ENCODE measurements at places on chromosomes 2 and 18.
A peak's percentile ranks its signal among the peaks of the same experiment; 100 is the strongest.

DNA sequence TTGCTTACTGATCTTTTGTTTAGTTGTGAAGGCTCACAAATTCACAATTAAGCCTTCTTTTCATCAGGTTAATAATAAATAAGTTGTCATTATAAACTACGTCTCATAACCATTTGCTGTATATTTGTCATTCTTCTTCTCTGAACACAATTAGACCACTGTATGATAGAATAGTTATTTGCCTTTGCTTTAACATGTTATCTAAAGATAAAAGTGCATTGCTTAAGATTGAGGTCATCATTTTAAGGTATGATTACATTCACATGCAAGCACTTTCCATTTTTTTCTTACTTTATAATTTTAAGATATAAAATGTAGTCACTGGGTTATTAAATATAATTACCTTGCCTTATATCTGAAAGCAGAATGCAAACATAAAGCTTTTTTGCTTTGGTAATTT lies 80.1 kb upstream of the GLS start:
- DNase-seq, result no peak

GRCh38 chr2:199997296-199997695 lies 41.9 kb downstream of the MAIP1 start:
- DNase-seq, result no peak

DNA sequence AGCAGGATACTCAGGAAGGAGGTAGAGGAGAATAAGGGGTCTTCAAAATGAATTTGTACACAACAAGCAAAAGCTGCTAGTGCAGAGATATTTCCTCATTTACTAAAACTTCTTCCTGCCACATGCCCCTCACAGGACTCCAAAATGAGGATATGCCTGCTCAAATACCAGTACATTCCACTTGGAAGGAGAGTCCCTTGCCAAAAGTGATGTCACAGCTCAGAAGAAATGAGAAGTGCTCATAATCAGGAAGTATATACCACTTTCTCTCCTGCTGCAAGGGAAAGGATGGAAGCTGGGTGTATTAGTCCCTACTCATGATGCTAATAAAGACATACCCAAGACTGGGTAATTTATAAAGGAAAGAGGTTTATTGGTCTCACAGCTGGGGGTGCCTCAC lies 87.7 kb upstream of the FSHR start:
- DNase-seq, result no peak

DNA sequence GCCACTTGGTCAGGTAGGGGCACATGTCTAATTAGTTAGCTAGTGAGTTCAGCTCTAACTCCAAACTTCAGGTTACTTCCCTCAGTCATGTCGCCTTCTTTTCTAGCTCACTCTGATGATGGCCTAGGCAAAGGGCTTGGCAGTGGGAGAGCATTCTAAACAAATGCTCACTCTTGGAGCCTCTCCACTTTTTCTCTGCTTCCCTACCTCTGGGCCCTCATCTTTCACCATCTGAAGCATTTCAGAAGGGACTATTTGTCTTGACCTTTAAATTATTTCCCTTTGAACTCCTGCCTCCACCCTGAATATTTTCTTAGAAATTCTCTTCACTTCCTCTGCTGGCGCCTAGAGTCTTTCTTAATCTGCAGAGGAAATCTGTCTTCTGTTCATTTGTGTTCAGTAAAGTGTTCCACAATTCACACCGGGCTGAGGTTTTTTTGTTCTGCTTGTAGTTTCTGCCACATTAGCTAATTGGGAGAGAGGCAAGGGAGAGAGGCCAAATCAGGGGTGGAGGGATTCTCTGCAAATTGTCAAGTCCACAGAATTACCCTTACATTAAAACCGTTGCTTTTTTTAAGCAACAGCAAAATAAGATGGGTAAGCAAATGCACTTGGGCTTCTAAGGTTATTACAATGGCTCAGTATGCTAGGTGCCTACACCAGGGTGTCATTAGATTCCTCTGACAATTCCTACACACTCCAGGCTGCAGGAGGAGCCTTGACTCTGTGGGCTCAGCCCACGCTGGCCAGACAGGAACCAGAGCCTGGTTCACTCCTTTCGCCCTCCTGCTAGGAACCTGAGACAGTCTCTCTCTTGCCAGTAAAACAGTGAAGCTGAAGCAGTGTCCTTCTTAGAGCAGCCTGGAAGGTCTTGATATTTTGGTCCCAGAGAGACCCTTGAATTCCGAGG lies 5.5 kb downstream of the MSGN1 start:
- no peak for DNase-seq

- DNase-seq, result peak; percentile 45
Observed at GRCh38 chr2:159797543-159798375, at the start of gene CD302. Gene CD302, minus strand, starts transcription at chr2:159798208. Its CDS starts 10 bp downstream, at chr2:159798198.

DNA sequence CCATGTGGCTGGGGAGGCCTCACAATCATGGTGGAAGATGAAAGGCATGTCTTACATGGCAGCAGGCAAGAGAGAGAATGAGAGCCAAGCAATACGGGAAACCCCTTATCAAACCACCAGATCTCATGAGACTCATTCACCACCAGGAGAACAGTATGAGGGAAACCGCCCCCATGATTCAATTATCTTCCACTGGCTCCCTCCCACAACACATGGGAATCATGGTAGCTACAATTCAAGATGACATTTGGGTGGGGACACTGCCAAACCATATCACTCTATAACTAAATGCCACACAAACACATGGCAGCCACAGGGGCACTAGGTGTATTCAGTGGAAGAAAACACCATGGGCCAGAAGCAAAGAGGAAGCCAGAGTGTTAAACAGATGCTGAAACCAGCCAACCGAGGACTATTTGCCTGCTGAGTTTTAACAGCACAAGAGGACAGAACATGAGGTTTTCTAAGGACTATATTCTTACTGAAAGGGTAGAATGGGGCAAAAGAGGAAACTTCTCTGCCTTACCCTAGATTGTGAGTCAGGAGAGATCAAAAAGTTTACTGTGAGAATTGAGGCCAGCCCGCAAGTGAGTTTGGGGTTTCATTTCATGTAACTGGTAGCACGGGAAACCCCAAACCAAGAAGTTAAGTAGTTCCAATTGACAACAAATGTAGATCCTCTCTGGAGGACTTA lies 49.2 kb downstream of the SIGLEC15 start:
- DNase-seq, result peak; percentile 57

- DNase-seq, result no peak
Observed at GRCh38 chr2:237509151-237509550, 22.1 kb downstream of the MLPH start.

DNA sequence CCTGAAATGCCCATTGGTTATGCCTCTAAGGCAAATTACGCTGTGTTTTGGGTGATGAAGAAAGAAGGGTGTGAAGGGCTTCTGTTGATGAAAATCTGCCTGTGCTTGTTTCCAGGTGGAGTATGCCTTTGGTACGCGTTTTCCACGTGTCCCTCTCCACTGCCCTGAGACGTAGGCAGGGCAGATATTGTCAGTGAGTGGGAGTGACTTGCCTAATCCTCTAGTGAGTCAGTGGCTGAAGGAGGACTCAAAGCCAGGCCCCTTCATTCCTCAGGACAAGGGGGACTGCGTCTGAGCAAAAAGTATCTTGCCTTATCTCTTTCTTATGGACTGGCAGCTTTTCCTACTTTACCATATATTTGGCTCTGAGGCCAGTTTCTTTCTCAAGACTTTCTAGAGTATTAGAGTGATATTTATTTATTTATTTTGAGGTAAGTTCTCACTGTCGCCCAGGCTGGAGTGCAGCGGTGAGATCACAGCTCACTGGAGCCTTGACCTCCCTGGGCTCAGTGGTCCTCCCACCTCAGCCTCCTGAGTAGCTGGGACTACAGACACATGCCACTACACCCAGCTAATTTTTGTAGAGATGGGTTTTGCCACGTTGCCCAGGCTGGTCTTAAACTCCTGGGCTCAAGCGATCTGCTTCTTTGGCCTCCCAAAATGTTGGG lies 10.2 kb downstream of the RALB start:
- no peak for DNase-seq

- no peak for DNase-seq
Observed at GRCh38 chr2:110157153-110157793, 41.7 kb upstream of the MALL start.

GRCh38 chr18:8858888-8859511 lies 153.6 kb downstream of the MTCL1 start:
- no peak for DNase-seq

GRCh38 chr18:71242981-71243380 lies 954.1 kb downstream of the SOCS6 start:
- no peak for DNase-seq

GRCh38 chr2:38037757-38038621 lies 38.0 kb downstream of the CYP1B1 start:
- peak; percentile 24 for DNase-seq

- DNase-seq, result no peak
Observed at GRCh38 chr18:30378097-30378496, 664.4 kb downstream of the DSC3 start.

DNA sequence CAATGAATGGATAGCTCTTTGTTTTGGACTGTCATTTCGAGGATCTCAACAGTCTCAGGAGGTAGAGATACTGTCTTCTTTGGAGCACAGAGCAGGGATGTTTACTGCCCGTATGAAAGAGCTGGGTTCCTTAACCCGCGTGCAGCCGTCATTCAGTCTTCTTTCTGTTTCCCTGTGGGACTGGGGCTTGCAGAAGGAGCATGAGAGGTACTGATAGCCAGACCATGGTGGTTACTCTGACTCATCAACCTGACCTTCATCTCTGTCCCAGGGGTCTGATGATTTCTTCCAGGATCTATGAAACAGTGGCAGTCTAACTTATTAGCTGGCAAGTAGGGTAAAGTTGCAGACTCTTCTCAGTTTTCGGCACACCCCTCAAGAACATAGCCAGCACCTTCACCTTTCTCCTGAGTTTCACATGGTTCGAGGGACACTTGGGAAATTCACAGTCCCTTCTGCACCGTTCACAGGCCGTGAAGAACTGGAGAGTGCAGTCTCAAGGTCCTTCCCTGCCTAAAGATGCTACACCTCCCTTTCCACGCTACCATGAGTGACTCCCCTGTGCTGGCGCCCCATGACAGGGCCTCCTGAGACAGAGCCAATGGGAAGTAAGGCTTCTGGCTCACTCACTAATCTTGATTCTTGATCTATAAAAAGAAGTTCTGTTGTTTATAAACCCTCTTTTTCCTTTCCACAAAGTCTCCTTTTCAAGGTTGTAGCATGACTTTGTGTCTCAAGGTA lies 226.2 kb downstream of the MC4R start:
- no peak for DNase-seq

GRCh38 chr2:67145851-67146250 lies 251.3 kb upstream of the ETAA1 start:
- DNase-seq, result no peak

DNA sequence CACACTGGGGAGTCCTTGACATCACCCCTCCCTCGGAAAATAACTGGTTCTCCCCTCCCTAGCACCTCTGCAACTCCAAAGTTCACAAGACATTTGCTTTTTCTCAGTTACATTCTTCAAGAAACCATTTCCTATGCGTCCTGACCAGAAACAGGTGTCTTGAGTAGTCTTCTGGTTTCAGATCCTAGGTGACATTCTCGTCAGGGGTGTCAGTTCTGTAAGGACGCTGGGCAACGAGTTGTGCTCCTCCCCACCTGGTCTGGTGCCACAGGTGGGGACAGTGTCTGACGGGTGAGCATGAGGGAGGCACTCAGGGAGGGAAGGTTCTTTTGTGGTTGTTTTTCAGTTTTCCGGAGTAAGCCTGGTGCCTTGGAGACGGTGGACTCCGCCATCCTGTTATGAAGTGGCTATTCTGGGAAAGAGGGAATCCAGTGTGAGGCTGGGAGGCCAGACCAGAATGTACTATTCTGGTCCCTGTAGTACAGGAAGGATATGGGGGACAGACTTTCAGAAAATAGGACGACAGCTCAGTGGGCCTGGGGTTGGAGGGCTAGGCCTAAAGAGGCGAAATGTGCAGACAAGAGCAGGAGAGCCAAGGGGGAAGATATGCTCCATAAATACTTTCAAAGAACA lies 50.6 kb downstream of the EPAS1 start:
- no peak for DNase-seq

GRCh38 chr18:51867767-51868166 lies 472.2 kb upstream of the DCC start:
- DNase-seq, result no peak

- no peak for DNase-seq
Observed at GRCh38 chr2:60068755-60069154, 484.7 kb downstream of the BCL11A start.

DNA sequence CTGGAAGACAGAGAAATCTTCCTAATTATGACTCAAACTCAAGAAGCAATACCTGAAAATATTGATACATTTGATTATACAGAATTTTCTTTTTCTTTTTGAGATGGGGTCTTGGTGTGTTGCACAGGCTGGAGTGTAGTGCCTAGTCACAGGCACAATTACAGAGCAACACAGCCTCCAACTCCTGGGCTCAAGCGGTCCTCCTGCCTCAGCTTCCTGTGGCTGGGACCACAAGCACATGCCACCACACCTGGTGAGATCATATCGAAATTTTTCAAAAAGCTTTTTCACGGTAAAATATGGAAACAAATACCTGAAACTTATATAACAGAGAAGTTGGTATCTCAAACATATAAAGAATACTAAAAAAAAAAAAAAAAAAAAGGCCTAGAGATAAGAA lies 27.9 kb downstream of the TGFBRAP1 start:
- DNase-seq, result no peak

- no peak for DNase-seq
Observed at GRCh38 chr2:26614216-26615138, 26.7 kb downstream of the CIB4 start.

GRCh38 chr2:98333922-98334321 lies 12.3 kb upstream of the CNGA3 start:
- no peak for DNase-seq

- DNase-seq, result no peak
Observed at GRCh38 chr18:32730620-32731091, 42.2 kb downstream of the KLHL14 start.

DNA sequence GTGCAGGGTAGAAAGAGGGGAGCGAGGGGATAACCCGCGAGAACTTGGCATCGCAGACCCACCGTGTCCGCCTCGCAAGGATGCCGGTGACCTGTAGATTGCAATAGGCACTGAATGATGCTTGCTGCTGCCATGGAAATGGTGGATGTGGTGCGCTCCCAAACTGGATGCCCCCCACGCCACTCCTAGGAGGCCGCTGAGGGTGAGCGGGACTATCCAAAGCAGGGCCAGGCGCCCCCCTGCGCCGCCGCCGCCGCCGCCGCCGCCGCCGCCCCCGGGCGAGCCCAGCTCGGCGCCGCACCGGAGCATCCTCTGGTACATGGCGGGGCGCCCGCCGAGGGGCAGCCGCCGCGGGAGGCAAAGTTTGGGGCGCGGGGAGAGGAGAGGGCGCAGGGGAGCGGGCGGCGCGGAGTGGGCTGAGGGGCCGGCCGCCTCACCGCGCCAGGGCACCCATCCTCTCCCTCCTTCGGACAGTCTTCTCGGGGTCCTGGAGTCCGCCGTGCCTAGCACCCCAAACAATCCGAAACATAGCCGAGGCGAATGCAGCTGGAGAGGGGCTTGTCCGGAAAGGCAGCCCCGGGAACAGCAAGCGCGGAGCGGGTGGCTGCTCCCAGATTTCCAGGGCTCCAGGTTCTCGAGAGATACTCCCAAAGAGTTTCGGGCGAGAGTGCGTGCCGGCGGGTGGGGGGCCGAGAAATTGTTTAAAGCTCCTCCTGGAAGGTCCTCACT lies 685.1 kb downstream of the NRXN1 start:
- no peak for DNase-seq

GRCh38 chr2:144670080-144670479 lies 150.2 kb upstream of the ZEB2 start:
- DNase-seq, result no peak
